Mesothelial cell of epicardium (in vitro differentiated cells): ENCODE measurements at places on chromosomes 6 and 20.

- DNase-seq, result no peak
- no peak overlapping the region for H3K4me3 ChIP-seq
- no peaks in the 10 kb centered on the region for H3K27me3 ChIP-seq
- peaks cover 15% of the 10 kb centered on the region for H3K4me1 ChIP-seq
- no peaks in the 10 kb centered on the region for H3K36me3 ChIP-seq
- H3K27ac ChIP-seq, result no peak overlapping the region
These were observed 172.6 kb upstream of the KCNG1 start for GRCh38 chr20:51195419-51195901.

DNA sequence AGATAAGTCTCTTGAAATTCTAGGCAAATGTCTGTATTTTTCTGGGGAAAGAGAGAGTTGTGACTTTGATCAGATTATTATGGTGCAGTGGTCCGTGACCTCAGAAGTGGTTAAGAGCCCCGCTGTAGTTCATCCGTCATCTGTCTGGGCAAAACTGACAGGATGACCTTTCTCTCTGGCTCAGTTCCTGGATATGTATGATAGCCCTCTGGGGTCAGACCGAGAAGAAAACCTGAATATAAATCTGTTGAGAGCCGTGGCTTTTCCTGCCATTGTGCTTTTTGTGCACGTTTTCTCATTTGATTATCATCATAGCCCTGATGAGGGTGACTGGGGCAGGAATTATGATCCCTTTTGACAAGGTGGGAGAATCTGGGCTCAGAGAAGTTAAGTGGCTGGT lies 26.5 kb downstream of the GHRH start:
- H3K4me1 ChIP-seq, result no peaks in the 10 kb centered on the region
- DNase-seq, result no peak
- peaks cover 43% of the 10 kb centered on the region for H3K36me3 ChIP-seq
- no peak overlapping the region for H3K27ac ChIP-seq
- no peaks in the 10 kb centered on the region for H3K27me3 ChIP-seq

- H3K4me1 ChIP-seq, result peaks cover 5% of the 10 kb centered on the region
- DNase-seq, result no peak
- H3K27me3 ChIP-seq, result no peaks in the 10 kb centered on the region
- peaks cover 7% of the 10 kb centered on the region for H3K36me3 ChIP-seq
- no peak overlapping the region for H3K27ac ChIP-seq
These were observed 72.5 kb downstream of the DZANK1 start for GRCh38 chr20:18394363-18394762.

DNA sequence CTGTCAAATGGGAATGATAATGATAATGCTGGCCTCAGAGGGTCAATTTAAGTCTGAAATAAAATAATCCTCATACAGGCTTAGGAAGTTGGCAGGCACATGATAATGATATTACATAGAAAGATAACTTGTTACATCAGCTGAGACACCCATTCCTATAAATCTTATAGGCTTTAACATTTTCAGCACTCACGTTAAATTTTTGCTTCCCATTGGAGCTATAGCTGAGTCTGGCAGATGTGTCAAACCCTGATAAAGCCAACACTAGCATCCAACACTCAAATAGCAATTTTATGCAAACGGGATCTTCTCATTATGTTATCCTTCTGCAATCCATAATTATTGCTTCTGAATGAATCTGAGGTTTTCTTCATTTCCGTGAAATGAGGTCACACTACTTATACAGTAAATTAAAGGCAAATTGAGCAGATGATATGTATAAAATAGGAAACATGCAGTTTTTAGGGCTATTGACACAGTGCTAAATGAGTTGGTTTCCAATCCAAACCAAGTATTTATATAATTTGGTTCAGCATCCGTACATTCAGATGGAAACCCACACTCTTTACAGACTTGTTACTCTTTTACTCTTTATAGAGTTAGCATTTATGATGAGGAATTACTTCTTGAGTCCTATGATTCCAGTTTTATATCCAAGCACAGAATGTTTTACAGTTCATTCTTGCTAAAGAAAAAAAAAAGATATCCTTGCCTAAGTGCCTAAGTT lies 481.6 kb downstream of the BTBD3 start:
- DNase-seq, result no peak
- H3K36me3 ChIP-seq, result no peaks in the 10 kb centered on the region
- no peak overlapping the region for H3K4me3 ChIP-seq
- H3K27me3 ChIP-seq, result no peaks in the 10 kb centered on the region
- H3K27ac ChIP-seq, result no peak overlapping the region
- peaks cover 13% of the 10 kb centered on the region for H3K4me1 ChIP-seq

DNA sequence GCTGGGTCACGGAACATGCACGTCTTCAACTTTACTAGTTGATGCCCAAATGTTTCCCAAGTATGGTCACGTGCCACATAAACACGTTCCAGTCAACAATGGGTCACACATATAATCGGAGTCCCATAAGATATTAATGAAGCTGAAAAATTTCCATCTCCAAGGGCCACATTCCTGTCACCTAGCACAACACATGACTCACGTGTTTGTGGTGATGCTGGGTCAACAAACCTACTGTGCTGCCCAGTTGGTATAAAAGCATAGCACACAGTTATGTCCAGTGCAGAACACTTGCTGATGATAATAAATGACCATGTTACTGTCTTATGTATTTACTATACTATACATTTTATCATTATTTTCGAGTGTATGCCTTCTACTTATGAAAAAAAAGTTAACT lies 68.0 kb upstream of the INSM1 start:
- no peaks in the 10 kb centered on the region for H3K36me3 ChIP-seq
- peaks cover 24% of the 10 kb centered on the region for H3K27me3 ChIP-seq
- no peak for DNase-seq
- no peak overlapping the region for H3K27ac ChIP-seq
- H3K4me3 ChIP-seq, result no peak overlapping the region
- no peaks in the 10 kb centered on the region for H3K4me1 ChIP-seq

DNA sequence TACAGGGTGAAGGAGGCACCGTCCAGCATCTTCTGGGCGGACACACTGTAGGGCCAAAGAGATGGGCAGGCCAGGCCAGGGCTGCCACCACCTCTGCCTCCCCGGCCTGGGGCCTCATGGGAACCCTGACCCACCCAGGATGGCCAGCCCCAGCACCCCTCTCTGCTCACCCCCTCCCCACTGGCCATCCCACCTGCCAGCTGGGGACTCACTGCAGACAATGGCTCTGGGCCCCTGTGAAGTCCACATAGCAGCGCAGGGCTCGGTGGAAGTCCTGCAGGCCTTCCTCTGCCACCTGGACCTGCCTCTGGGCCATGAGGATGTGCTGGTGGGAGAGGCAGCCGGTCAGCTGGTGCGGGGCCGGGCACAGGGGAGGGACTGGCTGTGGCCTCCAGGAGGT lies 3.6 kb upstream of the C20orf144 start:
- H3K27me3 ChIP-seq, result no peaks in the 10 kb centered on the region
- no peak overlapping the region for H3K27ac ChIP-seq
- H3K36me3 ChIP-seq, result peaks cover 2% of the 10 kb centered on the region
- DNase-seq, result no peak

GRCh38 chr20:2169456-2170088 lies 67.9 kb downstream of the STK35 start:
- H3K27ac ChIP-seq, result no peak overlapping the region
- DNase-seq, result no peak
- peaks cover 38% of the 10 kb centered on the region for H3K27me3 ChIP-seq
- no peaks in the 10 kb centered on the region for H3K36me3 ChIP-seq
- H3K4me3 ChIP-seq, result no peak overlapping the region
- H3K4me1 ChIP-seq, result peaks cover 3% of the 10 kb centered on the region

DNA sequence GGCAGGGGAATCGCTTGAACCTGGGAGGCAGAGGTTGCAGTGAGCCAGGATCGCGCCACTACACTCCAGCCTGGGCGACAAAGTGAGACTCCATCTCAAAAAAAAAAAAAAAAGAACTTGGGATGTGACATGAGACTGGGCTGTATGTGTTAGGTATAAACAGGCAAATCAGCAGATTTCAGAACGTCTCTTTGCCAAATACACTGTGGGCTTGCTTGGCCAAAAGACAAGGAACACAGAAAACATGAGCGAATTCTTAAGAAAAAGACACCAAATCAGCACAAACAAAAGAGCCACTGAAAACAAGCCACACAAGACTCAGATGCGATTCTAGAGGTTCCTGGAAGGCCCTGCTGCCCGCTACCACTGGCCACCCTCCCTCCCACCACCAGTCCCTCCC lies 12.5 kb downstream of the ETV7 start:
- DNase-seq, result no peak

DNA sequence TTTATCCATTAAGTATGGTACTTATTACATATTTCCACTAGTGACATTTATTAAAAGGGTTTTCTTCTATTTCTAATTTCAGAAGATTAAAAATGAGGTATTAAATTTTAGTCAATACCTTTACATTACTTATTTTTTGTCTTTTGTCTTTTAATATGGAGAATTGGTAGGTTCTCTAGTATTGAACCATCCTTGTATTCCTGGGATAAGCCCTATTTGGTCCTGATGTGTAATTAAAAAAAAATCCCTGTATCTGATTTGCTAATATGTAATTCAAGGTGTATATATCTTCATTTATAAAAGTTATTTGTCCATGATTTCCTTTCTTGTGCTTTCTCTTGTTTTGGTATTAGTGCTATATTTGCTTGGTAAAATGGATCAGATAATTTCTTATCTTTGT lies 153.7 kb downstream of the TRMT11 start:
- H3K4me1 ChIP-seq, result peaks cover 2% of the 10 kb centered on the region
- DNase-seq, result no peak
- H3K27ac ChIP-seq, result no peak overlapping the region
- H3K4me3 ChIP-seq, result no peak overlapping the region
- peaks cover 16% of the 10 kb centered on the region for H3K36me3 ChIP-seq
